NCI-H524 (cell line): ENCODE measurements at places on chromosomes 4 and X.

GRCh38 chrX:30217465-30217864 lies 2.1 kb downstream of the MAGEB2 start:
- no peak for DNase-seq

GRCh38 chrX:154655786-154656185 lies 2.4 kb upstream of the CTAG2 start:
- DNase-seq: no peak

- DNase-seq: no peak
These were observed 44.2 kb downstream of the ZNF185 start for GRCh38 chrX:152942077-152942442.

DNA sequence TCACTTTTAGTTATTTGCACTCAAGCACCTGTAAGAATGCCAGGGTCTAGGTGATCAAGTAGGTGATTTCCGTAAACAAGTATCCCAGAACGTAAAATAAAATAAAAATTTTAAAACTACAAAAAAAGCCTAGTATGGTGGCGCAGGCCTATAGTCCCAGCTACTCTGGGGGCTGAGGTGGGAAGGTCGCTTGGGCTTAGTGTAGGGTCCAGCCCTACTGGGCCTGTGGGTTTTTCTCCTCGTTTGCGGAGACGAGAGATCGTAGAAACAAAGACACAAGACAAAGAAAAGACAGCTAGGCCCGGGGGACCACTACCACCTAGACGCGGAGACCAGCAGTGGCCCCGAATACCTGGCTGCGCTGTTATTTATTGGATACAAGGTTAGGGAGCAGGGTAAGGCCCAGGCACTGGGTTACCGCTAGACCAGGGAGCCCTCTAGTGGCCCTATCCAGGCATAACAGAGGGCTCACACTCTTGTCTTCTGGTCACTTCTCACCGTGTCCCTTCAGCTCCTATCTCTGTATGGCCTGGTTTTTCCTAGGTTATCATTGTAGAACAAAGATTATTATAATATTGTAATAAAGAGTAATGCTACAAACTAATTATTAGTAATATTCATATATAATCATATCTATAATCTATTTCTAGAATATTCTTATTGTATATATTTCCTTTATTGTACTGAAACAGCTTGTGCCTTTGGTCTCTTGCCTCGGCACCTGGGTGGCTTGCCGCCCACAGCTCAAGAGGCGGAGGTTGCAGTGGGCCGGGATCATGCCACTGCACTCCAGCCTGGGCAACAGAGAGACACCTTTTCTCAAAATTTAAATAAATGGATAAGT lies 38.4 kb downstream of the SAGE1 start:
- DNase-seq: peak; percentile 9

- DNase-seq: no peak
These were observed 297.0 kb upstream of the DCAF8L1 start for GRCh38 chrX:28278251-28278650.

DNA sequence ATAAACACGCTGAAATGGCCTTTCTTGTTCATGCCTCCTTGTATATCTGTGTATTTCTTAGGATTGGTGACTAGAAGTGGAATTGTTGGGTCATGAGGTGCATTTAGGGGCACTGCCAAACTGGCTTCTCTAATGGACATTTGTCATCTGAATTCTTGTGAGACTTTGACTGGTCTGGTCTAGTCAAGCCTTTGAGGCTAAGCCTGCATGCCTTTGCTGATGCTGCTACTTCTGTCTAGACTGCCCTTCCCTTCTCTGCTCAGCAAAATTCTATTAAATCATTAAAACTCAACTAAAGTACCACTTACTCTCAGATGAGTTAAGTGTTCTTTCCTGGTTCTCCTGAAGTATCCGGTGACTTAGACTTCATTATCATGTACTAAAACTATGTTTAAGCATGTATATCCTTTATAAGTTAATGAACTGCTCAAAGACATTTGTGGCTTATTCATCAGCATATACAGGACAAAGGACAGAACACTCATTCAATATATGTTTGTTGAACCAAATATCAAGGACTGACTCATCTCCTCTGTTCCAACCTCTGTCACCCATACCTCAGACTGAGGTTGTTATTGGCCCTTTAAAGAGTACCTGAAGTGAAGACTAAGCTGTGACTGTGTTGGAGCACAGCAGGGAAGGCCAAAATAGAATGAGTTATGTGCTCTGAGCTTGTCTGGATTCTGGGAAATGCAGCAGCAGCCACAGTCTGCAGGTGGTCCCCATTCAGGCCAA lies 9.0 kb downstream of the TCEAL1 start:
- no peak for DNase-seq

- DNase-seq: no peak
These were observed 6.7 kb upstream of the FSTL5 start for GRCh38 chr4:162170509-162170908.

- no peak for DNase-seq
These were observed 21.3 kb upstream of the SFRP2 start for GRCh38 chr4:153809916-153810810.

GRCh38 chr4:150999086-150999485 lies 16.0 kb downstream of the LRBA start:
- DNase-seq: no peak

DNA sequence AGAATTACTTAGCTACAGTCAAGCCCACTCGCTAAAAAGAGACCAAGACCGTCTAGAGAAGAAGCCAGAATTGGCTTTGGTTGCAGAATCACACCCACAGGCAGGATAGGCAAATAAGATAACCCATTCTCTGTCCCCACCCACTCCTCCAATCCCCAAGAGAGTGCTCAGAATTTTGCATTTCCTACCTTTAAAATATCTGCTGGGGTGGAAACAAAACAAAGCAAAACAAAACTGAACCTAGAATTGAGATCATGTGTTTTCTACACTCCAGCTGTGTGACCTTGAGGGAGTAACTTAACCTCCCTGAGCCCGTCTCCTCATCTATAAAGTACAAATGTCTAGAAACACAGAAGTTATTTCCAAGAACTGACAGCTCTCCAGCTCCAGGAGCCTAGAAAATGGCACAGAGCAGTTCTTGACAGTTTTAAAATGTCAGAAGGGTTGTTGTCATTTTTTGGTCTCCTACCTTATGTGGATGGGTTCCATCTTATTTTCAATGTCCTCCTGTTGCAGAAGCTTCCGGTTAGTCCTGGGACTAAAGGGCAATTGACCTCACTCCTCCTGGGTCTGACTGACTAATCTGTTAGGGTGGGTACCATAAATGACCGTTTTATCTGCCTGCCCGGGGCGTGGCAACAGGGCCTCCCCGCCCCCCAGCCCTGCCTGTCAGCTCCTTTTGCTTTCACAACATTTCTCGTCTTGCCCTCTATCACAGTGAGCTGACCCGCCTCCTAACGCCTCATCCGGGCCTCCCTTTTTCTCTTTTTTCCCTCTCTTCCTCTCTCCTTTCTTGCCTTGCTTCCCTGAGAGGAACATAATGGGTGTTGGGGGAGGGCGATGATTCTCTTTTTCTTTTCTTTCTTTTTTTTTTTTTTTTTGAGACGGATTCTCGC lies 114.0 kb downstream of the RBM47 start:
- DNase-seq: no peak
